Esophagus squamous epithelium (tissue), 5 donors: ENCODE measurements at places on chromosomes 7 and 10. TPM values are rescaled to one million over a fixed set of nuclear protein-coding genes. Genes with fewer than 3 reads are reported as not detected.
A peak's percentile ranks its signal among the peaks of the same experiment; 100 is the strongest.

GRCh38 chr10:133257489-133258065 lies 19.1 kb downstream of the ADAM8 start:
- no peak for DNase-seq
- peak overlapping the region; percentile 29 for H3K4me3 ChIP-seq
- peak overlapping the region; percentile 91 for H3K27ac ChIP-seq
- H3K27me3 ChIP-seq = no peaks in the 10 kb centered on the region
- H3K36me3 ChIP-seq = no peaks in the 10 kb centered on the region

- H3K4me3 ChIP-seq = no peak overlapping the region
- H3K27ac ChIP-seq = peak overlapping the region; percentile 16
- H3K27me3 ChIP-seq = no peaks in the 10 kb centered on the region
These were observed 18.6 kb downstream of the PFKP start for GRCh38 chr10:3085785-3086567.

DNA sequence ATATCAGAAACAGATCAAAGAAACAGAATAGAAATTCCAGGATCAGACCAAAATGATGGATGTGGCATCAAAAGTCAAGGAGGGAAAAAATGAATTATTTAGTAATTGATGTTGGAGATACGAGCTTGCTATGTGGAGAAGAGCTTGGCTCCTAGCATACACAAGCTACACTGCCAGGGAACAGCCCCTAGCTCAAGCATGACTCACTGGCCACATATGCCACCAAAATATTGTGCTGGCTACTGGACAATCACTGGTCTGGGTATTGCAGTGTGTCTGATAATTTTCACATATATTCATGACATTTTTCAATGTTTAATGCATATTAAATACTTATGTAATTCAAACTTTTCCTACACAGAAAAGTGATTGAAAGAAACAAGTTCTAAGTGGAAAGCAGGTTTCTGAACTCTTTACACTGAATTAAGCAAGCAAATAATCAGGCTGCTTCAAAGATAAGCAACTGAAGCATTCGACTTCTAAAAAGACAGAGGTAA lies 59.3 kb downstream of the OAT start:
- no peak for DNase-seq
- H3K36me3 ChIP-seq = no peaks in the 10 kb centered on the region
- H3K27me3 ChIP-seq = peaks cover 20% of the 10 kb centered on the region
- H3K4me1 ChIP-seq = no peaks in the 10 kb centered on the region
- H3K4me3 ChIP-seq = no peak overlapping the region

DNA sequence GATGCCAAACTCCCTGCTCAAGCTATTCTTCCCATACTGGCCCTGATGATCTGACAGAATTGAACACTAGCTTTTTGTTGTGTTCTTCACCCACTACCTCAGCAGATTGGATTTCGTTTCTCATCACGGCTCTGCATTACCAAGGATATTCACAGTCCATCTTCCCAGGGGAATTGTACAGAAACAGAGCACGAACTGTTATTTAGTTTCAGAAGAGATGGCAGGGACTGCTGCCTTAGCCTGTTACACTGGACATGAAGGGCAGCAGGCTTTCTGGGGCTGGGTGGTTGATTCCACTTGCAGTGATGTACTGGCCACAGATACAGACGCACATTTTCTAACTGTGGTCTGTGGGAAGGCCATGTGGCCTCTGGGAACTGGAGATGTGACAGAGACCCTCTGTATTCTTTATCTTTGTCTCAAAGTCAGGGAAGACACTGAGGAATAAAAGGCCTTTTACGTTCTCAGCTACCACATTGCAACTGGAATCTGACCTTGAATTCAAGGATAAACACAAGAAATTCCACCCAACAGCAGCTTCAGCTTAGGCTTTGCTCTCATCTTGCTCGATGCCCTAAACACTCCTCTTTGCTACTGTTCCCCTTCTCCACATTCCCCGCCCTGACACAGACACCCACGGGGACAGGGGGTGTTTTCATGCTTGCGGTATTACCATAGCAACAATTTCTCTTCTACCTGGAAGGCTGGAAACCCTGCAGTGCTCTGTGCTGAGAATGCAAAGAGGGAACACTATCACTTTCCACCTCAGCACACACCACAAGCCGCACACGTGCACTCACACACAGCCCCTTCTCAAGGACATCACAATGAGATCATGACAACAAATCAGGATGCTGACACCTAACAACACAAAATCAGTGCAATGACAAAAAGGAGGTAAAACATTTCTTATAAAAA lies 81.7 kb downstream of the RNF216 start:
- peaks cover 82% of the 10 kb centered on the region for H3K4me1 ChIP-seq
- H3K27ac ChIP-seq = peak overlapping the region; percentile 81
- DNase-seq = no peak
- no peaks in the 10 kb centered on the region for H3K36me3 ChIP-seq
- H3K4me3 ChIP-seq = no peak overlapping the region
- no peaks in the 10 kb centered on the region for H3K27me3 ChIP-seq

DNA sequence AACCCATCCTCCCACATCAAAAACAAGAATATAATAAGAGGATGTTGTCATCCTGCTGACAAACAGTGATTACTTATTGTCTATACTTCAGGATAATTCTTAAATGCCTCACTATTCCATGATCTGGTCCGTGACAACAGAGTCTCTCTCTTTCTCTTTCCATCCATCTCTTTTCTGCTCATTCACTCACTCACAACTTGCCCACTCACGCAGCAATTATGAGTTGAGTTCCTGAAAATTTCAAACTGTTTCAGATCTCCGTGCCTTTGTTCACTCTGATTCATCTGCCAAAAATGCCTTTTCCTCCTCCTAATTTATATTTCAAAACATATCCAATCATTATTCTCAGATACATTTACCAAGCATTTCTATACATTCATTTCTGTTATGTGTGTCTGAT lies 1.4 kb downstream of the OR6B1 start:
- DNase-seq = no peak
- H3K27ac ChIP-seq = no peak overlapping the region
- no peaks in the 10 kb centered on the region for H3K36me3 ChIP-seq
- H3K27me3 ChIP-seq = no peaks in the 10 kb centered on the region

- peaks cover 4% of the 10 kb centered on the region for H3K36me3 ChIP-seq
- no peak for DNase-seq
- no peaks in the 10 kb centered on the region for H3K4me1 ChIP-seq
- H3K27ac ChIP-seq = no peak overlapping the region
These were observed 37.9 kb downstream of the PAXIP1 start for GRCh38 chr7:154965014-154965413.

GRCh38 chr10:109358325-109358724 lies 565.0 kb downstream of the XPNPEP1 start:
- no peak overlapping the region for H3K27ac ChIP-seq
- no peaks in the 10 kb centered on the region for H3K27me3 ChIP-seq
- H3K4me1 ChIP-seq = no peaks in the 10 kb centered on the region
- DNase-seq = no peak
- H3K36me3 ChIP-seq = no peaks in the 10 kb centered on the region

- no peak overlapping the region for H3K27ac ChIP-seq
- no peaks in the 10 kb centered on the region for H3K36me3 ChIP-seq
- peak overlapping the region; percentile 79 for H3K4me3 ChIP-seq
- H3K27me3 ChIP-seq = no peaks in the 10 kb centered on the region
- H3K4me1 ChIP-seq = peaks cover 56% of the 10 kb centered on the region
These were observed 2.8 kb downstream of the EEPD1 start for GRCh38 chr7:36155811-36156361.

DNA sequence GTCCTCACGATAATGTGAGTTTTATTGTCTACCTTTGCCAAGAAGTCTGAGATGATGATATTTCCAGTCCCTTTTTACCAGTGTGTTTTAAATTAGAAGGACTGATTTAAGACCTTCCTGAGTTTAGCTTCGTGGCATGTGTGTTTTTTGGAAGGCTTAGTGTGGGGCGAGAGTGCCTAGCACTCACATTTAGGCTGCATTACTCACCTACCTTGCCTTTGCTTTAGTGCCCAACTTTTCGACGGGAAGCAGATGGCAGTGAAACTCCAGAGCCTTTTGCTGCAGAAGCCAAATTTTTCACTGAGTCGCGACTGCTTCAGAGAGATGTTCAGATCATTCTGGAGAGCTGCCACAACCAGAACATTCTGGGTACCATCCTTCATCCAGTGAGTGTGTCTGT lies 50.9 kb downstream of the SND1 start:
- H3K4me3 ChIP-seq = no peak overlapping the region
- H3K27ac ChIP-seq = no peak overlapping the region
- no peak for DNase-seq

DNA sequence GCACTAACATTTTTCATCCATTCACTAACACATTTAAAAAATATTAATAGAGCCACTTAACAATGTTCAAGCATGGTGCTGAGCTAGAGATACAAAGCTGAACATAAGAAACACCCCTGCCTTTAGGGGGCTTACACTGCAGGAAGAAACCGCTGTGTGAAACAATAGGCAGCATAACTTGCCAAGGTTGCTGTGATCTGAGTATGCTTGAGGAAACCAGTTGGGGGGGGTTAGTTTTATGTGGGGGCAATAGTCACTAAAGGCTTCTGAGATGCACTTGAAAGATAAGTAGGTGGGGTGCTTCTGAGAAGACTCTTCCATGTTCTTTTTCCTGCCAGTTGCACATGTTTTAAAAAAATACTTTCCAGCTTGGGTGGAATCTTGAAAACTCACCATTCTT lies 2.8 kb downstream of the RBM17 start:
- H3K27ac ChIP-seq = no peak overlapping the region
- no peak for DNase-seq
- H3K4me1 ChIP-seq = peaks cover 74% of the 10 kb centered on the region

- H3K27ac ChIP-seq = peak overlapping the region; percentile 77
- H3K4me1 ChIP-seq = peaks cover 22% of the 10 kb centered on the region
- no peaks in the 10 kb centered on the region for H3K36me3 ChIP-seq
- DNase-seq = no peak
- H3K27me3 ChIP-seq = no peaks in the 10 kb centered on the region
- no peak overlapping the region for H3K4me3 ChIP-seq
These were observed 222.2 kb upstream of the SH2B2 start for GRCh38 chr7:102064361-102065025.

GRCh38 chr10:102010961-102011360 lies 45.0 kb downstream of the ARMH3 start:
- H3K4me3 ChIP-seq = no peak overlapping the region
- H3K27ac ChIP-seq = no peak overlapping the region
- no peaks in the 10 kb centered on the region for H3K4me1 ChIP-seq
- no peak for DNase-seq
- H3K36me3 ChIP-seq = no peaks in the 10 kb centered on the region
- no peaks in the 10 kb centered on the region for H3K27me3 ChIP-seq

DNA sequence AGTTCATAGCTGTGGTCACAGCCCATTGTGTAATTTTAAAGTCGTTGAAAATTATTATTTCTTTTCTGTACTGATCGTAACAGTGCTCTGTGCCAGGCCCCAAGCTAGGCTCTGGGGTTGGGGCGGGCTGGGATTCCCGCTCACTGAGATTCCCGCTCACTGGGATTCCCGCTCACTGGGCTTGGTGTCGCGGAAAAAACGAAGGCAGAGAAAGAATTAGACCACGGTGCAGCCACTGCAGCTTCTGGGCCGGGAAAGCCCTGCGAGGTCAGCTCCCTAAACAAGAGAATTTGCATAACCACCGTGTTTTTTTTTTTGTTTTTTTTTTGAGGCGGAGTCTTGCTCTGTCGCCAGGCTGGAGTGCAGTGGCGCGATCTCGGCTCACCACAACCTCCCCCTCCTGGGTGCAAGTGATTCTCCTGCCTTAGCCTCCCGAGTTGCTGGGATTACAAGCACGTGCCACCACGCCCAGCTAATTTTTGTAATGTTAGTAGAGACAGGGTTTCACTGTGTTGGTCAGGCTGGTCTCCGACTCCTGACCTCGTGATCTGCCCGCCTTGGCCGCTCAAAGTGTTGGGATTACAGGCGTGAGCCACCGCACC lies 31.2 kb downstream of the FOXK1 start:
- no peaks in the 10 kb centered on the region for H3K27me3 ChIP-seq
- peak overlapping the region; percentile 49 for H3K27ac ChIP-seq
- no peak overlapping the region for H3K4me3 ChIP-seq
- DNase-seq = no peak

DNA sequence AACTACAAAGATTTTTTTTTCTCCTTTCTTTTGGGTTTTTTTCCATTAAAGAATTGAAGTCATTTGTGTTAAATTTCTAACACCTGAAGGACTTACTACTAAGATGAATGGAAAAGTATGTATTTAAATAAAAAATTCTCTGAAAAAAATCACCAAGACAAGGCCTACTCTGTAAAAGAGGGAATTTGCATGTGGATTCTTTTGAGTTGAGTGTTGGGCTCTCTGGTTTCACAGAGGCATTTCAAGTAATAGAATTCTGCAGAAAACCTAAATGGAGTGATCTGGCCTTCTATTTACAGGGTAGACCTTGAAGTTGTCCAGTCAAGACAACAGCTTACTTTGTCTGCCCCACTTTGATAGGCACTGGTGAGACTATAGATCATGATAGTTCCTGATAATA lies 4.1 kb downstream of the LRRC17 start:
- no peaks in the 10 kb centered on the region for H3K27me3 ChIP-seq
- no peak overlapping the region for H3K27ac ChIP-seq
- H3K36me3 ChIP-seq = no peaks in the 10 kb centered on the region
- no peak overlapping the region for H3K4me3 ChIP-seq
- no peak for DNase-seq

- no peak overlapping the region for H3K4me3 ChIP-seq
- DNase-seq = no peak
- H3K36me3 ChIP-seq = no peaks in the 10 kb centered on the region
- no peak overlapping the region for H3K27ac ChIP-seq
- no peaks in the 10 kb centered on the region for H3K27me3 ChIP-seq
These were observed 223.1 kb downstream of the REEP3 start for GRCh38 chr10:63744060-63744941.

- H3K4me1 ChIP-seq = peaks cover 11% of the 10 kb centered on the region
- H3K27me3 ChIP-seq = no peaks in the 10 kb centered on the region
- no peak overlapping the region for H3K27ac ChIP-seq
- no peaks in the 10 kb centered on the region for H3K36me3 ChIP-seq
These were observed 20.0 kb downstream of the LRRC4 start for GRCh38 chr7:128011131-128011661.

GRCh38 chr10:31977440-31978155 lies 49.0 kb upstream of the ARHGAP12 start:
- H3K4me3 ChIP-seq = no peak overlapping the region
- H3K4me1 ChIP-seq = peaks cover 2% of the 10 kb centered on the region
- H3K27ac ChIP-seq = no peak overlapping the region
- H3K36me3 ChIP-seq = no peaks in the 10 kb centered on the region

DNA sequence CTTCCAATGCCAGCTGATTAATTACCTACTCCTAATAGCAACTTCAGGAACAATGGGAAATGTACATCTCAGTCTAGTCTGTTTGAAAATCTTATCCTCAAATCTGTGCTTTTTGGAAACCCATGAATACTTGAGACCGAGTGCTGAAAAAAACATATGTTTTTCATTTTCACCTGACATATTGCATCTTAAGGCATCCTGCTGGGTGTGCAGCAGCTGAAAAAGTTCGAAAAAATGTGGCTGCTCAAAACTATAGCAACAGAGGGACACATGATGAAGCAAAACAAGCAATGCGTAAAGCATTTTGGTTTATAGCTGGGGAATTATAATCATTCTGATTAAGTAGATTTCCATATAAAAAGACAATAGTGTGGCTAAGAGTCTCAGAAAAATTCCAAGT lies 218.0 kb downstream of the CREB5 start:
- no peak for DNase-seq
- peaks cover 14% of the 10 kb centered on the region for H3K27me3 ChIP-seq
- H3K27ac ChIP-seq = no peak overlapping the region
- H3K4me3 ChIP-seq = no peak overlapping the region
- H3K36me3 ChIP-seq = no peaks in the 10 kb centered on the region

ANKRD22 gene
- 30.8 TPM for total RNA-seq

CHN2 gene
- total RNA-seq = 2.7 TPM

TWNK gene
- 5.1 TPM for total RNA-seq

TMEM168 gene
- total RNA-seq = 16.5 TPM

CALCR gene
- 0.19 TPM for total RNA-seq

CLEC5A gene
- total RNA-seq = 0.47 TPM
